Panc1 (cell line): ENCODE measurements at places on chromosomes 7 and 10.

- DNase-seq, result no peak
Observed at GRCh38 chr10:49290131-49290530, 8.8 kb upstream of the C10orf71 start.

DNA sequence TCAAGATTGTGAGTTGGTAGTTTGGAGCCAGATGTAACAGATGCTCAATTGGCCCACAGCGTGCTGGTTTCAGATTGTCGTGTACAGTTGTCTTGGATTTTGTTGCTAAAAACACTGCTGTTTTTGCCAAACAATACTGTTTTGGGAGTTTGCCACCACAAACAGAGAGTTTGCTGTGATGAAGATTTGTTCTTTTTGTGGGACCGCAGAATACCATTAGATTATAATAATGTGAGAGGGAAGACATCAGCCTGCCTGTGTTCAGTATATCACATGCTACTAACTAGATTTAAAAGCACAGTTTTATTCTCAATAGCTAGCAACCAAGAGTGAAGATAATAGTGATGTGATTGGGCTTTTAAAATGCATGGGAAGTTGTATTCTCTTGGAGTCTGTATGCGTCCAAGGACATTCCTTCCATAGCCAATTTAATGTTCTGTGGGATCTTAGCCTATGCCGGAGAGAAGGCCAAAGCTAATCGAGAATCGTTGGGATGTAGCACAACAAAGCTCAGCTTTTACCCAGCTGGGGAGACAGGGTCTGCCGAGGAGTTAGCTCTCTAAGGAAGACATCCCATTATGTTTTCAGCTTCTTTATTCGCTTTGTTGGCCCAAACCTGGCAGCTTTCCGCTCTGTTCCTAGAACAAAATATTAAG, 18.7 kb upstream of the ITGA8 start:
- no peak for DNase-seq

DNA sequence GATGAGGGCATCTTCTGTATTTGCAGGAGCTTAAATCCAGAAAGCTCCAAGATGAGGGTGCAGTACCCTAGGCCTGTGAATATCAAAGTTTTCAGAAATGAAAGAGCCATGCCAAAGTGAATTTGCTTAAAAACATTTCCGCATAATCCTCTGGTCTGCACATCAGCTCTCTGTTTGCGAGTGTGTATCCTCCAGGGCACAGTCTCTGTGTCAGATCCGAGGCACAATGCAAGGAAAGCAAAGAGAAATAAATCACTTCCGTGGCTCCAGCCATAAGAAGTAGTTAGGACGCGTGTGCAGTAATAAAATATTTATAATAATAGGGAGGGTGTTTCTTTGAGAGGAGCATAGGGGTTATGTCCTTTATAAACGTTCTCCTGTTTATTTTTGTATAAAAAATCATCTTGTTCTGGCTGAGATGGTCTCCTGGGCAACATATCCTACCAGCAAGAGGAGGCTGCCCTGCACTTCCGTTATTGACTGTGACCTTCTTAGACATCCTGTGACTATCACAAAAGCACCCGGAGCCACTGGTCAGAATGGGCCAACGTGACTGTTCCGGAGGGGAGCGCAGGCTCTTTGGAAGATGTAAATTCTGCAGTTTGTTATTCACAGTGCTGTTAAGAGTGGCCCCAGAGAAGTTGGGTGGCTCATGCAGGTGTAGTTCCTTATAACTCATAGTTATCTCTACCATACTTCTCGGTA, 667.6 kb upstream of the FOXK1 start:
- no peak for DNase-seq

DNA sequence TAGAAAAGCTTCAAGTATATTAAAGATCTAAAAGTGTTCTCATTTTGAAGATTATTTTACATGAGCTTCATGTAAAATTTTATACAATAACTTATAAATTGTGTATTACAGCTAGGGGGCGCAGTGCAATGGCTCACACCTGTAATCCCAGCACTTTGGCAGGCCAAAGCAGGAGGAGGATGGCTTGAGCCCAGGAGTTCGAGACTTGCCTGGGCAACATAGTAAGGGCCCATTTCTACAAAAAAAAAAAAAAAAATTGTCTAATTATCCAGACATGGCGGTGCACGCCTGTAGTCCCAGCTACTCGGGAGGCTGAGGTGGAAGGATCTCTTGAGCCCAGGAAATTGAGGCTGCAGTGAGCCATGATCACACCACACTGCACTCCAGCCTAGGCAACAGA, 16.6 kb downstream of the ACBD5 start:
- DNase-seq, result no peak

DNA sequence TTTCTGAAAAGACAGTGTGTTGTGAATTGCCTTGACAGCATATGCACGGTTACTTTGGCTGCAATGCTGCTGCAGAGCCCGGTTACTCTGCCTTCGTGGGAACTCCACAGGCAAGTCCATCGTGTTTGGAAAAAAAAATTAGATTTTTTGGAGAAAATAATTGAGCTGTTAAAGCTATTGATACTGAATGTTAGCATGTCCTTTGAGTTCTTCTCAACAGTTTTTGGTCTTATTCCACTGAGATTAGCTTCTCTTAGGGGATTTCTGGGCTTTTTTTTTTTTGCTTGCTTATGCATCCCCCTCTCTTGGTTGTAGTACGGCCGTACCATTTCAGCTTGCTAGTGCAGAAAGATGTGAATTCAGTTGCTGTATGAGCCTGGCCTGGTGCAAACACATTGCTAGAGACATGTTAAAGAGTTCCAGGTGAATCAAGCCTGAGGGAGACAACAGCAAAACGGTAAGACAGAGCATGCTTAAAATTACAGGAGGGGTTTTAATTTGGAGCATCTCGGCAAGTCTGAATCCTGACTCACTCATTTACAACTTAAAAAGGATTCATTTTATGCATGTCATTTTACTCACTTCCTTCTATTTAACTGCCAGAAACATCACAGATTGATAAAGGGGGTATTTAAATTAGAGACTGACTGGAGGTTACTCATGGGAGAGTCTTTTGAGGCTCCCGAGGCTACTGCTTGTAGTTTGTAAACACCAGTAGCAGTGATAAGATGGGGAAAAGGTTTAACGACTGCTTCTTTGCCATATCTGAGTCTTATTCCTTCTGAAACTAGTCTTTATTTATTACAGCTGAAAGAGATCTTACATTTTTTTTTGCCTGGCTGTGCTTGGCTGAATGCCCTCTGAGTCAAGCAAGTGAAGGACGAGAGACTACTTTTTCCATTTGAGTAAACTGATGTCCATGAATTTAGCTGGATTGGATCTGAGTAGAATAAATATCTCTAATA, 113.7 kb downstream of the CDK14 start:
- no peak for DNase-seq

DNA sequence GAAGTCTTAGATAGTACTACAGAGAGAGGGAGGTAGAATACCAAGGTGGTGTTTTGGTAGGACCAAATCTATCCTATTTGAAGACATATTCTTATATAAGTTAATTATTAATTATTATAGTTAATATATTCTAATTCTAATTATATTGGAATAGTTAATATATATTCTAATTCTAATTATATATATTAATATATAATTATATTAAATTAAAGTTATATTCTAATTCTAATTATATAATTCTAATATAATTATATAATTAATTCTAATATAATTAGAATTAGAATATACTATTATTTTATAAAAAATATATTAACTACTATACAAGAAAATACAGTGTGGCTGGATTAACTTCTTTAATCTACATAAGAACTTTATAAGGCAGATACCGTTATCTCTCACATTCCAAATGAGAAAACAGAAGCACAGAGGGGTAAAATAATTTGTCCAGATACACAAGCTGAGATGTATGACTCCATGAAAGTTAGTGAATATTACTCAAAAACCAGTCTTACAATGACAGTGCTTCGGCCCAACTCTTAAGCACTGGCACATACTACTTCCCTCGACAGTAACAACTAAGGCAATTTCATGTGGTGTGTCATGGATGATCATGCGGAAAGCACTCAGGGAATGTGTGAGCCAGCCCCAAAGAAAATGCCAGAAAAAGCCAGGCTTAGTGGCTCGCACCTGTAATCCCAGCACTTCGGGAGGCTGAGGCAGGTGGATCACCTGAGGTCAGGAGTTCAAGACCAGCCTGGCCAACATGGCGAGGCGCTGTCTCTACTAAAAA, 42.6 kb downstream of the TYW1B start:
- DNase-seq, result no peak

DNA sequence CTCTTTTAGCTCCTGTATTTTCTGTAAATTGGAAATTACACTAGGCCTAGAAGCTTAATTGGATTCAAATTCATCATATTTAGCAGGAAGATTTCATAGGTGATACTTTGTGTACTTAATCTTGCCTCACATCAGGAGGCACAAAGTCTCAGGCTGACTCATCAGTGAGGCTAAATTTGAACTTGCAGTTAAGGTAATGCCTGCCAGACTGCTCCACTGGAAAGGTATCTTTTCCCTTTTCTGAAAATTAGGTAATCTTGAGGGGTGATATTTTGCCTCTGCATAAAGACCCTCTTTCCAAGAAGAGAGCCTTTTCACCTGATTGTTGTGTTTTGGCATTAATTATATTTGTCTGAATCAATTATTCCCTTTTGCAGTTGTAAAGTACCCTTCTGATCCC, 14.6 kb downstream of the PPIA start:
- no peak for DNase-seq

DNA sequence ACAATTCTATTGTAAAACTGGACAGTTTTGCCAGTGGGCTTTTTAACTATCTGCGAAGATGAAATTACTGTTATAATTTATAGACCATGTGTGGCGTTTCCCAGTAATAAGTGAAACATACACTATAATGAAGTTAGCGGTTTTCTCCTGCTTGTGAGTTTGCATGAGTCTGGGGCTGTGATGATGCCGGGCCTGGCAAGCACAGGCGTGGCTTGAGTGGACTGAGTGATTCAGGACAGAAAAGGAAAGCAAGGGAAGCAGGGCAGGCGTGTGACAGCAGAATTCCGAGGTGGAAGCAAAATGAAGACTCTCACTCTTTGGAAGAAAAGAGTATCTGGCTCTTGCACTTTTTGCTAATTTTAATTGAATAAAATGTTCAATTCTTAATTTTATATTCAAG, 90.5 kb downstream of the CUL1 start:
- no peak for DNase-seq

- DNase-seq, result no peak
Observed at GRCh38 chr10:44478040-44478439, 93.1 kb upstream of the CXCL12 start.

DNA sequence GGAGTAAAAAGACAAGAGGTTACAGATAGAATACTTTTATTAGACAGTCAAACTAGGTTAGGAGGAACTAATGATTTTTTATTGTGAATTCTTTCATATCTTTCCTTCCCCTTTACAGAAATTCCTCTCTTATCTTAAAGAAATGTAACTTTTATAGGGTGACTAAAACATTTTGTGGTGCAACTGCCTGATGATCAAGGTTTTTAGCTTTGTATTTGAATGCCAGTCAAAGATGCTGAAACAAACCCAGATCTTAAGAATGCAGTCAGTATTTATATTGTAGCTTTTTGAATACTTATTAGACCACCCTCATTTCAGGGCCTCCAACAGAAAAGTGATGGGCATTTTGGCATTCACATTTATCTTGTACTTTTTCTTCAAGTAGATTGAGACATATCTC, 27.4 kb downstream of the TAX1BP1 start:
- DNase-seq, result no peak

- no peak for DNase-seq
Observed at GRCh38 chr10:89242840-89243568, 8.6 kb downstream of the LIPA start.

GRCh38 chr7:116461500-116461899, 38.0 kb upstream of the CAV2 start:
- no peak for DNase-seq
